ENCODE measurements at places on chromosomes 4 and X.

DNA sequence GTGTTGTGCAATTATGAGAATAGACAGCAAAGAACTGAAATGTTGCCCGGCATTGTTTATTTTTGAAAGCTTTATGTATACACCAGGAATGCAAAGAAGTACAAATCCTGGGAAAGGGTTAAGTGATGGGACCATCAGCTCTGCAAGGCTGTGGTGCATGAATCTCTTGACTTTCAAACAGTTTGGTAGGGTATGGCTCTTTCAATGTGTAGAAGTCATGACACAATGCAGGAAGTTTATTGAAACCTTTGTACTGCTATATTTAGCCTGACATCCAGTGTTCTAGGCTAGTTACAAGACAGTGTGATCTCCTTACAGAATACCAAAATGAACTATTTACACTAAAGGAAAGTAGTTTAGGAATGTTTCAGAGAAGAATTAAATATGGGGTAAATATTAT is 206.8 kb upstream of the HAND2 start:
- no peak for DNase-seq

GRCh38 chrX:68584221-68584620 is 63.2 kb upstream of the STARD8 start:
- no peak for DNase-seq

GRCh38 chr4:170025523-170026252 is 507 bp downstream of the MFAP3L start:
- no peak for DNase-seq

GRCh38 chr4:70768301-70768948 is 46.7 kb downstream of the RUFY3 start:
- no peak for DNase-seq

DNA sequence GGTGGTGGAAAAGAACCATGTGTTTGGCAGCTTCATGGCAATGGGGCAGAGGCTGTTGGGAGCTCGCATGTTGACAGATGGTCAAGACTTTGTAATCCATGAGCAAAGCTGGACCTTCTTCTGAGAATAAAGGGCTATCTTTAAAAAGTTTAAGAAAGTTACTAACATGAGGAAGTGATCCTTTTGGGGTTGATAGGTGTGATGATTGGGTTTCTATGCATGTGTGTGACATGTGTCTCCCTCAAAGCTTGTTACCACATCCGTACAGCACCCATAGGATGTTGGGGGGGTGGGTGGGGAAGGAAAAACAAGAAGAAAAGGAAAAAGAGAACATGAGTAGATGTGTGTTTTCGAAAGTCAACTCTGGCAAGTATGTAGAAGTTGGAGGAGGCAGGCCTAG is 123.0 kb upstream of the TLR3 start:
- no peak for DNase-seq

- DNase-seq: no peak
Measured at GRCh38 chrX:53682885-53683555, 3.5 kb downstream of the HUWE1 start.

DNA sequence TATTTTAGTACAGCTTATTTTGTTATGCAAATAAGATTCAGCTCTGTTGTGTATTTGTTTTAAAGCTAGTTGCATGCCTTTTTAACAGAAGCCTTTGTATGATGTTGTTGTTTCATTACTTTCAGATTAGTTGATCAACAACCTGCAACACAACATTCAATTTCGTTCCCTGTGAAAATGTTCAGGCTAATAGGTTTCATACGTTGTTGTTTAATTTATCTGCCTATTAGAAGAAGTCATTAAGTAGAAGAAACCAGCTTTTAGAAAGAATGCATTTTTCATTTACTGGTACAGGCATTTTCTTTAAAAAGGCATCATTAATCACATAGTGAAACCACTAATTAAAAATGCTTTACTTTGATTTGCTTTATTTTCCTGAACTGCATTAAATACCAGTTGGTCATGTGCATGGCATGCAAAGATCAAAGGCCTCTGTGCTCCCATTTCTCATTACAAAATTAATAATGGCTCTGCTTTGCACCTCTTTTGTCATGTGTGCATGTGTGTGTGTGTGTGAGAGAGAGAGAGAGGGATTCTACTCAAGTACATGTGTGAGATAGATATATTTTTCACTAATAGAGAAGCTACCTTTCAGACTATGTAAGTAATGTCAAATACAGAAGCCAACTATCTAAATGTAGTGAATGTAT is 29.2 kb upstream of the CTSO start:
- DNase-seq: no peak

- no peak for DNase-seq
Measured at GRCh38 chrX:10831716-10832502, 211.5 kb upstream of the MID1 start.

- no peak for DNase-seq
Measured at GRCh38 chr4:65241257-65241997, 428.9 kb downstream of the EPHA5 start.

DNA sequence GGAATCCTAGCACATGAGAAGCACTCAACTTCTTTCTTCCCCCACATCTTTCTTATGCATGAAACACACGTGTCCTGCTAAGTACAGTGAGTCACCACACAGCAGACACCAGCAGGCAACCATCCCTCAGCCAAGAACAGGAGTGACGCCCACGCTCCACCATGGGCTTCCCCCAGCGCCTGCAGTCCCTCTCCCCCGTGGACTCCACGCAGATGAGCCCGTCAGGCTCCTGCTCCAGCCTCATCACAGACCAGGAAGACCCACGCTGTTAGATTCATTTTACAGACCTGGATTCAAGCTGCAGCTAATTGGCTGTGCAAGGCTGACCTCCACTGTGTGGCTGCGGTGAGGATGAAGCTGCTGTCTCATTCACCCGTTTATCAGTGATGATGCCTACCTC is 16.7 kb downstream of the HMX1 start:
- DNase-seq: no peak

DNA sequence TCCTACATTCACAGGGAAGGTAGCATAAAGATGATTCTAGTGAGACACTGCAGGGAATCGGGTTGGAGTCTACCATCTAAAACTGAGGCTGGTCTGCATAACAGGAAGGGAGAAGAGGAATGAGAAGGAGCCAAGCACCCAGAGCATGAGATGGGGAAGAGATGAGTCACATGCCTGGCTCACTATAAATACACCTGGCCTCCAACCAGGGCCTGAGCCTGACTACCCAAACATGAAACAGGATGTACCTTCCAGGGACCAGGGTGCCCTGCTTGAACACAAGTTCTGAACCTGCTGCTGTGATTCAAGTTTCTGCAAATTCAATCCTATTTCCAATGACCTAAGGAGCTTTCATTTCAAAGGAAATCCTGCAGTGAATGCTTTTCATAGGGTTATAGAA is 24.9 kb downstream of the CD99L2 start:
- no peak for DNase-seq
